ENCODE measurements at places on chromosomes 11 and 22.

DNA sequence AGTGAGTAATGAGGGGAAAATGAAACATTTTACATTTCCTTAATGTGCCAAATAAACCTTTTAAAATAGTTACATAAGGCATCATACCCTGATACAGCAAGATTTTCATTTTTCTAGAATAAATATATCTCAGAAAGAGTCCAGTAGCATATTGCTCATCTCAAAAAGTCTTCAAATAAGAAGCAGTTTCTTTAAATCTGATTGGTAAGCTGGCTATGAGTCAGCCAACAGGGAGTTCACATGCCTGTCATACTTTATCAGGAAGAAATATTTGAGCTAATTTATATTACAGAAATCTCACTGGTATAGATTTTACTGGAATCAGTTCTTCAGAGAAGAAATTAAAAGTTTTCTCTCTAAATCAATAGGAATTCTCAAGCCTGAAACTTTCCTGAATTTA lies 258.1 kb downstream of the C11orf87 start:
- DNase-seq: no peak

DNA sequence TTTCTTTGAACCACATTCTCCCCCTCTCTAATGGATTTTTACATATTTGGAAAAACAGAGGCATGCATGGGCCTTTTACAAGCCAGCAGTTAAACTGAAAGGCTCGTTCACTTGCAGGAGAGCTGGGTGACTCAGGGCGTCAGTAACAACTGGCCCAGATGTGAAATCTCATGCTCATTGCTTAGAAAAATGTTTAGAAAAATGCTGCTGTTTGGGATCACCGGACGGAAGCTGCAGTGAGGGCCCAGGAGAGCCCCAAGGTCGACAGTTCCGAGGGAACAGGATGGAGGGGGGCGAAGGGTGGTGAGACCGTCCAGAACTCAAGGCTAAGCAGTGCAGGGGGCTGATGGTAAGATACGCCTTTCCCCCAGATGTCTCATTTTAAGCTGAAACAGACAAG lies 41.7 kb upstream of the SMTN start:
- no peak for DNase-seq

GRCh38 chr11:13366266-13367026 lies 88.9 kb downstream of the BMAL1 start:
- no peak for DNase-seq

DNA sequence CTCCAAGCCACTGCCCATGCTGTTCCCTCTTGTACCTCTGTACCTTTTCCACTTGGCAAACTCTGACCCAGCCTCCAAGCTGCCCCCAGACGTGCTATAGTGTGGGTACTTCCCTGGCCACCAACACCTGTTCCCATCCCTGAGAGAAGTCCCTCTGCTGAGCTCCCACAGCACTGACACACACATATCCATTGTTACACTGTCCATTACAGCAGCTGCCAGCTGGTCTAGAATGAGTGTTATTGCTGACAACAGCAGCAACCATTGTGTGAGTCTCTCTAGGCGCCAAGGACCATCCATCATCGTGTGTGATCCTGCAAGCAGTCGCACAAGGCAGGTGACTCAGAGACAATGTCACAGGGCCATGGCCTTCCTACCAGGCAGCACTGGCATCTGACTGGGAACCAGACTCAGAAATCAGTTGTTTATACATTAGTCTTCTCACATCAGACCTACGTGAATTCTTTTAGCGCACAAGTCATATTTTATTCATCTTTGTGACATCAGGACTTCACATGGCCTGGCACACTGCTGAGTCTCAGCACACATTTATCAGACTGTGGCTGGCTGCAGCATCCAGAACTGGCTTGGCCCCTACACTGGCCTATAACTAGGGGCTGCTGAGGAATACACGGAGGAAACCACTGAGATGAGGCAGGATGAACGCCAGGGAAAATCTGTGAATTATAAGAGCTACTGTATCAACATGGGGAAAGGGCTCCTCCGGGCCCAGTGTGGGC lies 56.4 kb downstream of the SGSM3 start:
- no peak for DNase-seq

GRCh38 chr11:68965901-68966853 lies 14.6 kb downstream of the MRGPRD start:
- DNase-seq: no peak

GRCh38 chr11:82315093-82315492 lies 418.6 kb downstream of the FAM181B start:
- no peak for DNase-seq

- DNase-seq: no peak
Observed at GRCh38 chr22:22893077-22893805, 5.6 kb downstream of the IGLL5 start.

- DNase-seq: no peak
Observed at GRCh38 chr11:80163441-80163840, 722.6 kb upstream of the TENM4 start.

DNA sequence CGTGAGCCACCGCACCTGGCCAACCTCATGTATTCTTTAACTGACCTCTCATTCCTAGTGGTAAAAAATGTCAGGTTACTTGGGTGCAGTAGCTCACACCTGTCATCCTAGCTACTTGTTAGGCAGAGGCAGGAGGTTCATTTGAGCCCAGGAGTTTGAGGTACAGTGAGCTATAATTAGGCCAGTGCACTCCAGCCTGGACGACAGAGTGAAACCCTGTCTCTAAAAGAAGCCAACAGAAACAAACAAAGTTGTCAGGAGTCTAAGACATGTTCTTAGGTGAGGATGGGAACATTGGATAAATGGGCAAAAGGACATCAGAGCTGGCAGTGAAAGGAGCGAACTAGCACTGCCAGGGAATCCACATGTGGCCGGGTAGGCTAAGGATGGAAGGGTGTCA lies 18.1 kb downstream of the MADD start:
- no peak for DNase-seq

DNA sequence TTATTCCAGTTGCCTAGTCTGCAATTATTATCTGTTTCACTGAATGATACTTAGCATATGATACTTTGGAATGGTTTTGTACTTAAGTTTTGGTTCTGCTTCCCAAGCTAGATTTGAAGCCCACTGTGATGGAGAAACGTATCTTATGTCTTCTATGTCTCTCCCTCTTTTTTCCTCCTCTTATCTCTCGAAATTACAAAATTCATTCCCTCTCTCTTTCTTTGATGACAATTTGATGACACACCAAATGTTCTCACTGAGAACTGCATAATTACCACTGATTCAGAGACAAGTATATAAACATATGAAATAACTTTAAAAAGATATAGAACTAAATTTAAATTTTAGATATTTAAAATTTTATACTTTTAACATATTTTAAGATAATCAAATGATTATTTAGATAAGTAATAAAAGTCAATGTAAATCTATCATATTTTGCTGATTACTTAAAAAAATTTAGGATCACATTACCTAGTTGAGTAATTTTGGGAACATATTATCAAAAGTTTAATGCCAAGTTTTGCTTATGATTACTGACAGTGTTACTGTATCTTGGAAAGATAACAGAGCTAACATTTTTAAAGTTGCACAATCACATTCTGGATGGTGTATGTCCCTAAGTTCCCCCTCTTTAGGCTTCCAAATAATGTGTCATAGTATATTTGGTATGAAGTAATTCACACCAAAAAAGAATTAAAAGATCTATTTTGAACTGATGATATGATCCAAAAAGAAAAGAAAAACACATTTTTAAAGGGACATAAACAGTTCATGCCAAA lies 255.3 kb downstream of the SBF2 start:
- DNase-seq: no peak

DNA sequence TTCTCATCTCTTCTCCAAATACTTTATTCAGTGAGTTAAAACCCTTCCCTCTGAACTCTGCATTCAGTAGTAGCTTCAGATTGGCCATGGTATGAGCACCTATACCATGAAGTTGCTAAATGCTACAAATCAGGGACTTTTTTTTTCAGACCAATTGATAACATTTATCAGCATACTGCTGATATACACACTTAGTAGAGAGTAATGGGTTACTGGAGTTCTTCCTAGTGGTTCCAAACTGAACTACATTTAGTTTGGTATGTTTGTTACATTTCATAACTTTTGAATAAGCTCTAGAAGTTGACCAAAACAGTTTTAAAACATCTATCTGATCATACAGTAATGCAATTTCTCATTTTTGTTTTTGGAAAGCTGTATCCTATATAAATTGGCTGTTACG lies 104.7 kb downstream of the DCDC1 start:
- DNase-seq: no peak

- no peak for DNase-seq
Observed at GRCh38 chr11:16178273-16178672, 178.1 kb downstream of the SOX6 start.
